T-cell (primary cell): ENCODE measurements at places on chromosomes 12 and 14.

DNA sequence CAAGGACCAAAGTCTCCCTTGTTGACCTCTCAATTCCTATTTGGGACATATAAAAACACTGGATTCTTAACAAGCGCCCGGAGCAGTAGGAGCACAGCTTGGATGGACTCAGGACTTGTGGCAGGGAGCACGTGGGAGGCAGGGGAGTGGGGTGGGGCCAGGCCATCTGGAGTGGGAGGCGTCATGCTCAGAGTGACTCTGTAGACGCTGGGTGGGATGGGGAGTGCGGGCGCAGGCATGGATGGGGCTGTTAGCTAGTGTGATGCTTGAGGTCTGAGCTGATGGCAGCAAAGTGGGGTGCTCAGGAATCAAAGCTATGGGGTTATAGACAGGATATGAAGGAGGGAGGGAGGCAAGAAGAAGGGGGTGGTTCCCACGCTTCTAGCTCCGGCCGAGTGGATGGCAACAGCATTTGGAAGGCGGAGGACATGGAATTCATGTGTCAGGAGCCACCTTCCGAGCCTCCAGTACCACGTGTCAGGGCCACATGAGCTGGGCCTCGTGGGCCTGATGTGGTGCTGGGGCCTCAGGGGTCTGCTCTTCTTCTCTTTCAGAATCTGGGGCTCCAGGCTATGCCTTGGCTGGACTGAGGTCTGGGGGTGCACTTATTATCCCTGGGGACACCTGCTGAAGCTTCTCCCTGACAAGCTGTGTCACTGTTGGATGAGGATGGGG, 26.2 kb downstream of the MEG3 start:
- no peak for DNase-seq
- no peaks in the 10 kb centered on the region for H3K4me1 ChIP-seq
- no peak overlapping the region for H3K4me3 ChIP-seq
- H3K27ac ChIP-seq, result no peak overlapping the region

- H3K27ac ChIP-seq, result peak overlapping the region; percentile 59
- H3K36me3 ChIP-seq, result peaks cover 69% of the 10 kb centered on the region
- DNase-seq, result no peak
- no peaks in the 10 kb centered on the region for H3K27me3 ChIP-seq
Observed at GRCh38 chr14:99177886-99178835, 93.8 kb downstream of the BCL11B start.

GRCh38 chr12:103444983-103445382, 50.8 kb downstream of the C12orf42 start:
- DNase-seq, result no peak
- no peaks in the 10 kb centered on the region for H3K36me3 ChIP-seq
- H3K4me3 ChIP-seq, result no peak overlapping the region
- H3K27ac ChIP-seq, result no peak overlapping the region
- peaks cover 21% of the 10 kb centered on the region for H3K4me1 ChIP-seq
- H3K27me3 ChIP-seq, result no peaks in the 10 kb centered on the region

DNA sequence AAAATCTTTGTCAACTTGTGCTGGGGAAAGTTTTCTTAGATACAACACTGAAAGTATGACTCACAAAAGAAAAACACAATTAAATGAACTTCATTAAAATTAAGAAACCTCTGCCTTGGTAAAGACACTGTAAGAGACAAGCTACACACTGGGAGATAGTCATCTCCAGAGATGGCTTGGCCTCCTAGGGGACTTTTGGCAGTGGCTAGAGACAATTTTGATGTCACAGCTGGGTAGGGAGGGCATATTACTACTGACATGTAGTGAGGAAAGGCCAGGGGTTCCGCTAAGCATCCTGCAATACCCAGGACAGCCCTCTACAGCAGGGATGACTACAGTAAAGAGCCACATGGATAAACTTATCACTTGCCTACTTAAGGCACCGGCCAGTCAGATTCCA, 8.7 kb upstream of the RNASE4 start:
- H3K36me3 ChIP-seq, result no peaks in the 10 kb centered on the region
- H3K27me3 ChIP-seq, result peaks cover 8% of the 10 kb centered on the region
- DNase-seq, result no peak
- peaks cover 10% of the 10 kb centered on the region for H3K4me1 ChIP-seq
- H3K4me3 ChIP-seq, result no peak overlapping the region

GRCh38 chr14:69355607-69356281, 42.4 kb downstream of the ERH start:
- no peak for DNase-seq
- no peaks in the 10 kb centered on the region for H3K36me3 ChIP-seq
- no peak overlapping the region for H3K27ac ChIP-seq

DNA sequence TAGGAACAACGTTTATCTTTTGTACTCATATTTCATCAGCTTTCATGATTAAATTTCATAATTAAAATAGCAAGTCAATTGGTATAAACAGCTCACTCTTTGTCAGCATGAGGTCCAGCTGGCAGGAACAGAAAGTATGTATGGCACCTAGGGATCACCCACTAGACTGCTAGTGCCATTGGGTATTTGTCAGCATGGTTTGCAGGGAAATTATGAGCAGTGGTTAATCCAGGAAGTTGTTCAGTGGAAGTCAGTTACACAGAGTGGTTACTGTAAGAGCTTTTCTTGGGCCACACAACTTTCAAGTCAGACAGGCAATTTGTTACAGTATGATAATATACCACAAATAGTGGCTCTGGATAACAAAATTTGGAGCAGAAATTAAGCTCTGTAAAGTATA, 340.3 kb upstream of the RGS6 start:
- no peaks in the 10 kb centered on the region for H3K36me3 ChIP-seq
- DNase-seq, result no peak
- H3K4me1 ChIP-seq, result peaks cover 10% of the 10 kb centered on the region
- H3K27me3 ChIP-seq, result no peaks in the 10 kb centered on the region
- H3K4me3 ChIP-seq, result no peak overlapping the region

DNA sequence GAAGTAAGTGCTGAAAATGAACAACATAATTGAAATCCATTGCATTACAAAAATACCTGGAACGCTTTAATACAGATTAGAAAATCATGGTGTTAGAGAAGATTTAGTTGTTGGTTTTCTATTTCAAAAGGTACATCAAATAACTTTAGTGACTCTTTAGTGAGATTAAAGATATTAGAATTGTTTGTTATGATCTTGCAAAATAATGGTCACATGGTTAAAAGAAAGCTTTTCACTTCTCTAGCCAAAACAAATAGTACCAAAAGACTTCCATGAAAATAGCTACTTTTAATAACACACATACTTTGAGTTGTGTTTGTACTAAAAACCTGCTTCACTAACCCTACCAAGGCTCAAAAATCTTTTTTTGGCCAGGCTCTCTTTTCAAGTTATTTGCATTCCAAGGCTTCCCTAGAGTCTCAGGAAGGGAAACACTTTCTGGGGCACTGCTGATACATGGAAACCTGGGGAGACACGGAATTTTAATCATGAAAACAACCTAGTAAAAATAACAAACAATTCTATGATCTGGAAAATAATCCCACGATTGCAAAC, at the start of gene SLCO1A2:
Gene SLCO1A2 (minus strand): TSS at position 147 of the 555 bp plus-strand sequence. CDS start 270 bp downstream, outside the sequence.
- no peak within 1 kb of the TSS for H3K27ac ChIP-seq
- no peaks in the 10 kb centered on the region for H3K36me3 ChIP-seq
- no peaks in the 10 kb centered on the region for H3K27me3 ChIP-seq
- no peak within 1 kb of the TSS for H3K4me3 ChIP-seq
- no peaks in the 10 kb centered on the region for H3K4me1 ChIP-seq

GRCh38 chr12:32824596-32824995, 68.9 kb upstream of the YARS2 start:
- H3K36me3 ChIP-seq, result no peaks in the 10 kb centered on the region
- no peaks in the 10 kb centered on the region for H3K27me3 ChIP-seq
- no peaks in the 10 kb centered on the region for H3K4me1 ChIP-seq
- H3K4me3 ChIP-seq, result no peak overlapping the region

- no peaks in the 10 kb centered on the region for H3K36me3 ChIP-seq
- DNase-seq, result no peak
- H3K27ac ChIP-seq, result no peak overlapping the region
- H3K27me3 ChIP-seq, result no peaks in the 10 kb centered on the region
- no peaks in the 10 kb centered on the region for H3K4me1 ChIP-seq
- H3K4me3 ChIP-seq, result no peak overlapping the region
Observed at GRCh38 chr12:132921685-132922084, 34.3 kb upstream of the CHFR start.

- no peaks in the 10 kb centered on the region for H3K4me1 ChIP-seq
- no peaks in the 10 kb centered on the region for H3K27me3 ChIP-seq
- no peak overlapping the region for H3K27ac ChIP-seq
- DNase-seq, result no peak
- H3K36me3 ChIP-seq, result no peaks in the 10 kb centered on the region
- no peak overlapping the region for H3K4me3 ChIP-seq
Observed at GRCh38 chr14:95619785-95620417, 66.3 kb upstream of the TCL1B start.

- no peaks in the 10 kb centered on the region for H3K4me1 ChIP-seq
- peaks cover 8% of the 10 kb centered on the region for H3K27me3 ChIP-seq
- DNase-seq, result no peak
- no peaks in the 10 kb centered on the region for H3K36me3 ChIP-seq
Observed at GRCh38 chr12:111111681-111112080, 191.3 kb upstream of the MYL2 start.

DNA sequence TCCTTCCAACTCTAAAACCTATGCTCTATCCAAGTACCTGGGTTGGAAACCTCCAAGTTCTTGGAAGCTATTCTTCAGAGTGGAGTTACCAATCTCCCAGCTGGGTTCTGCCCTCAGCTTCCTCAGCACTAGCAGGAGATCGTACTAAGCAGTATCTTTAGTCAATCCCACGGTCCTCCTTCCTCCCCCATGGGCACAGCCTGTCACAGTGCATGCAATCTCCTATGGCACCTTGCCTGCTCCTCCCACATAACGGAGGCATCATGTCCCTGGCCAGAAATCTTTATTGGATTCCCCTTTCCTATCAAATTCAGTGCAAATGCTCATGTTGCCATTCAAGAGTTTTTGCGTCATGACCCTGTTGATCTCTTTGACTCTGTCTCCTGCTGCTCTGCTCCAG, 5.4 kb upstream of the LPAR5 start:
- peaks cover 4% of the 10 kb centered on the region for H3K4me1 ChIP-seq
- peaks cover 1% of the 10 kb centered on the region for H3K27me3 ChIP-seq
- H3K27ac ChIP-seq, result no peak overlapping the region
- no peak for DNase-seq
- peaks cover 2% of the 10 kb centered on the region for H3K36me3 ChIP-seq

DNA sequence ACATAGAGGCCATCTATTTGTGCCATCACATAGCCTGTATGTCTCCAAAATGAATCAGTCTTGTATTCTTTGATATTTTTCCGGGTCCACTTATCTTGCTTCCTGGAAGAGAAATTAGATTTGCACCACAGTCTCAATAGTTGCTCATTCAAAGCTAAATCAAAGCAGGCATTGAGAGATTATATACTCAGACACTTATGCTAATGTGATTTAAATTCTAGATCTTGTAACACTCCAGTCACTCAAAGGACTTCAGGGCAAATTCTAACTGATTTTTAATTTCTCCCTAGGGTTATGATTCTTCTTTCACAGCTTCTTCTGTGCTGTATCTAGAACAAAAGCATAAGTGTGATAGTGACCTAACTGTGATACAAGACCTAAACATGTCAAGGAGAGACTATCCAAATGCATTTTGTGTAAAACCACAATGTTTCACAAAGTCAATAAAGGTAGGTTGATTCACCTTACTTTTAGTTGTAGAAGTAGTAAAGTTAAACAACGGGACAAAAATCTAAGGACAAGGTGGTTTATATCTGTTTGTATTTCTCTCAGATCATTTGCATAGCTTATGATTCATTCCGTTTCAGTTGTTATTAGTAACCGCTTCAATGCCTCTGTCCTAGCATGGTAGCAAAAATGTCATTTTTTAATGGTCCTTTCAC, 26.8 kb downstream of the PLBD1 start:
- H3K27ac ChIP-seq, result no peak overlapping the region
- no peak for DNase-seq
- no peaks in the 10 kb centered on the region for H3K27me3 ChIP-seq
- H3K4me3 ChIP-seq, result no peak overlapping the region

- no peak overlapping the region for H3K4me3 ChIP-seq
- no peaks in the 10 kb centered on the region for H3K36me3 ChIP-seq
- DNase-seq, result no peak
- no peaks in the 10 kb centered on the region for H3K27me3 ChIP-seq
- H3K4me1 ChIP-seq, result no peaks in the 10 kb centered on the region
Observed at GRCh38 chr14:34338056-34338455, 124.0 kb downstream of the SPTSSA start.

DNA sequence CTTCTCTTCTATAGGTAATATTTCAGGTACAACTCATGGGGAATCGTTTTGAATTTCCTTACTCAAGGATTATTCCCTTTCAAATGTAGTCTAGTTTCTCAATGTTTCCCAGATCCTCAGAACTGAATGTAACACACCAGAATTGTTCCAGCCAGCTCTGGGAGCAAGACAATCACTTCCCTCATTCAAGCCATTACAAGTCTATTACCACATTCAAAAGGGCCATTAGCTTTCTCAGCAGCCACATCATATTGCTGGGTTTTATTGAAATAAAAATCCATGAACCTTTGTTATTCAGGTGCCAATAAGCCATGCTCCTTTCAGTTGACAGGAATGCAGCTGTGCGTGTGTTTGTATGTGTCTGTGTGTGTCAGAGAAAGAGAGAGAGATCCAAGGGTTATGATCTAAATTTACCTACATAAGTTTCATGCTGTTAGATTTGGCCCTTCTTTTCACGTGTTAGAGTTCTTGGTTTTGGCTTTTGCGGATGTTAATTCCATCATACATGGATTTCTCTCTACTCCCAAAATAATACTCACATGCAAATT, 357.7 kb downstream of the BCAT1 start:
- DNase-seq, result no peak
- no peaks in the 10 kb centered on the region for H3K4me1 ChIP-seq
- no peaks in the 10 kb centered on the region for H3K27me3 ChIP-seq
- H3K36me3 ChIP-seq, result no peaks in the 10 kb centered on the region

- no peaks in the 10 kb centered on the region for H3K36me3 ChIP-seq
- H3K4me3 ChIP-seq, result no peak overlapping the region
Observed at GRCh38 chr12:127245437-127245836, 1021.5 kb upstream of the TMEM132C start.

GRCh38 chr12:131221957-131222328, 268.2 kb downstream of the ADGRD1 start:
- peaks cover 56% of the 10 kb centered on the region for H3K27me3 ChIP-seq
- peak overlapping the region; percentile 7 for H3K4me3 ChIP-seq
- H3K36me3 ChIP-seq, result no peaks in the 10 kb centered on the region
- no peak for DNase-seq

DNA sequence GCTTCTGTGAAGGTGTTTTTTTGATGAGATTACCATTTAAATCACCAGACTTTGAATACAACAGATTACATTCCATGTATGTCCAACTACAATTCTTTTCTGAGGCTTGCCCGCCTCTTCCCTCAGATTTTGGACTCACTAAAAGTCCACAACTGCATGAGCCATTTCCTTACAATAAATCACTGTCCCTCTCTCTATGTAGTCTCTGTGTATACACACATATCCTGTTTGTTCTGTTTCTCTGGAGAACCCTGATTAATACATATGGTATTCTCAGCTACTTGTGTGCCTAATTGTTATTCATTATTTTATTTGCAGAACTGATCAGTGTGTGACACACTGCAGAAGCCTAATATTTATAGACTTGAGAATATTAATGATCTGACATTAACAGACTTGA, 2.4 kb upstream of the MIPOL1 start:
- no peak for DNase-seq
- H3K4me3 ChIP-seq, result no peak overlapping the region
- no peak overlapping the region for H3K27ac ChIP-seq

GRCh38 chr12:29147731-29148595, 1.1 kb upstream of the FAR2 start:
- no peaks in the 10 kb centered on the region for H3K36me3 ChIP-seq
- H3K27me3 ChIP-seq, result no peaks in the 10 kb centered on the region
- peak overlapping the region; percentile 90 for H3K4me3 ChIP-seq
- DNase-seq, result no peak
- peaks cover 10% of the 10 kb centered on the region for H3K4me1 ChIP-seq

GRCh38 chr14:49768301-49769121, 558 bp downstream of the KLHDC2 start:
- peaks cover 10% of the 10 kb centered on the region for H3K4me1 ChIP-seq
